ENCODE measurements at places on chromosomes 4 and X. TPM values are rescaled to one million over a fixed set of nuclear protein-coding genes. Genes with fewer than 3 reads are reported as not detected.

FAM149A gene
- 0.30 TPM for total RNA-seq

C4orf51 gene
- total RNA-seq = not detected

TRIM61 gene
- 2.7 TPM for total RNA-seq

SSX1 gene
- total RNA-seq = not detected

ENAM gene
- not detected for total RNA-seq

GPR119 gene
- total RNA-seq = not detected

UGT2B11 gene
- not detected for total RNA-seq

CXorf65 gene
- 26.3 TPM for total RNA-seq

- peaks cover 17% of the 10 kb centered on the region for H3K36me3 ChIP-seq
- DNase-seq = no peak
Observed at GRCh38 chrX:39248330-39248729, 447.1 kb downstream of the MID1IP1 start.

DNA sequence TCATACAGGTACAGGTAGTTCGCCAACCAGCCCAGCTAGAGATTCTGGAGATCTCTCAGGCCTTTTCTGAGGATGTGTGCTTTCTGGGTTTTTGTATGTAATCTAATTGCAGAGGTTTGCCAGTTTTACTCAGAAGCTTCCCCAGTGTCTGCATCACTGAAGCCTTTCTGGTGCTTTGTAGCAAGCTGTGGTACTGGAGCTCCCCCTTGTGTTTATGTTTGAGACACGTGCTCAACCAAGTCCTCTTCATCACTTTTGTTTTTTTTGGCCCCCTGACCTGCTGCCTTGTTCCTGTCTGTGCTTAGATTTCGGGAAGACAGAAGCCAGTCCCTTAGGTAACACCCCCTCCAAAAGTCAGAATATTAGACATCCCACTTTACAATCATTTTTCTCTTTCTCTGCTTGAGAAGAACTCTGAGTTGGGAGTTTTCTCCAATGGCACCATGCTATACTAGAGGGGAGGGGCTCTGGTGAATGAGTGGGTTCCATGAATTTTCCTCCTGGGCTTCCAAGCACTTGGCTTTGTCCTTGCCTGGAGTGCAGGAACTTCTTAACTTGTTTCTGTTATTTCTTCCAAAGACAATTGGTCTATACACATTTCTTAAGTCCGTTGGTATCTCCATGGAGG, 128.4 kb upstream of the TBC1D9 start:
- H3K27me3 ChIP-seq = peaks cover 1% of the 10 kb centered on the region
- H3K36me3 ChIP-seq = no peaks in the 10 kb centered on the region
- no peaks in the 10 kb centered on the region for H3K4me1 ChIP-seq
- H3K4me3 ChIP-seq = no peak overlapping the region

DNA sequence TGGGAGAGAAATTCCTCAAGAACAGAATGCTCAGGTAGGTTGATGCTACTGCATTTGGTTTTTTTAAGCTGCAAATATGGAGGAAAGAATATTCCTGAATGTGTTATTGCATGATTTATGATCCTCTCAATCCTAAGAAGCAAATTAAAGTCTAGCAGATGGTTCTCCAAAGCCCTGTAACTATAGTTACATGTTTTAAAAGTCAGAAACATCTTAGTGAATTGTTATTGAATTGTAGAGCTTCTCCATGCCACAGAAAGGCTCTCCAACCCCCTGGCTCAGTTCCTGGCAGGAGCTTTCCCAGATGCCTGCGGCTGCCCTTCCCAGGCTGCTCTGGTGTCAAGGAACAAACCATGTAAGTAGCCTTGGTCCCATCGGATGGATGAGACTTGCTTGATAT, 227.8 kb upstream of the GATB start:
- no peaks in the 10 kb centered on the region for H3K36me3 ChIP-seq
- DNase-seq = no peak
- no peak overlapping the region for H3K27ac ChIP-seq
- no peak overlapping the region for H3K4me3 ChIP-seq
- H3K27me3 ChIP-seq = peaks cover 4% of the 10 kb centered on the region
- H3K4me1 ChIP-seq = peaks cover 18% of the 10 kb centered on the region

GRCh38 chr4:74543231-74543781, 98.4 kb downstream of the AREG start:
- H3K27me3 ChIP-seq = peaks cover 9% of the 10 kb centered on the region
- no peak overlapping the region for H3K4me3 ChIP-seq
- DNase-seq = no peak
- H3K36me3 ChIP-seq = no peaks in the 10 kb centered on the region

DNA sequence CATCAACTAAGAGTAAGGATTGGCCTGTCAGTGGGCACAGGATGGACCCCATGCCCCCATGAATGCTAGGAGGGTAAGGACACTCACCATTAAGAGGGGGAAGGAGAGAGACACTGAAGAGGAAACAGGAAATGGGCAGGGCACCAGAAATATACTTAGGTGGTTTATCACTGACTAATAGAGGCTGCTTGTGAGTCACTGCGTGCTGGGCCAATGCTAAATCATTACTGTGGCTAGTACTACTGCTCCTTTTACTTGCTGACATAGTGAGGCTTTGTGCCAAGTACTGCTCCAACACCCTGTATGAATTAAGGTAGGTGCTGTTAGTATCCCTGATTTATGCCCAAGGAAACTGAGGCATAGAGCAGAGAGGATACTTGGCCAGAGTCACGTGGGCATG, 130.4 kb upstream of the FRMPD4 start:
- H3K27me3 ChIP-seq = no peaks in the 10 kb centered on the region
- no peaks in the 10 kb centered on the region for H3K4me1 ChIP-seq
- DNase-seq = no peak
- no peak overlapping the region for H3K4me3 ChIP-seq

DNA sequence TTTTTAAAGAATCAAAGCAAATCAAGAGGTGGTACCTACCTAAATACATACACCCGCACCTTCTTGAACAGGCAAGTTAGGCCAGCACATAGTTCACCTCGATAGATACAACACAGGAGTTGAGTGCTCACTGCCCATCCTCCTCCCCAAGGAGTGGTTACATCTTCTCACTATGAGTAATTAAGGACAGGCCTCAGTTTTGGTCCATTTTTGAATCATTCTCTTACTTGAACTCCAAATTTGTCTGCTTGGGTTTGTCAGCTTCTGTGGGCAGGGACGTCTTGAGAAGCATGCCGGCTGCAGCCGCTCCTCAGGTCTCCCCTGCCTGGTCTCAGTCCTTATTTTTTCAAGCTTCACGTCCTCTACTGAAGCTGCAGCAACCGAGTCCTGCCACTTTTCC, 190.6 kb upstream of the RBPJ start:
- peak overlapping the region; percentile 90 for H3K27ac ChIP-seq
- H3K36me3 ChIP-seq = peaks cover 62% of the 10 kb centered on the region
- no peaks in the 10 kb centered on the region for H3K27me3 ChIP-seq
- H3K4me3 ChIP-seq = peak overlapping the region; percentile 34
- H3K4me1 ChIP-seq = peaks cover 81% of the 10 kb centered on the region
- DNase-seq = peak; percentile 28

DNA sequence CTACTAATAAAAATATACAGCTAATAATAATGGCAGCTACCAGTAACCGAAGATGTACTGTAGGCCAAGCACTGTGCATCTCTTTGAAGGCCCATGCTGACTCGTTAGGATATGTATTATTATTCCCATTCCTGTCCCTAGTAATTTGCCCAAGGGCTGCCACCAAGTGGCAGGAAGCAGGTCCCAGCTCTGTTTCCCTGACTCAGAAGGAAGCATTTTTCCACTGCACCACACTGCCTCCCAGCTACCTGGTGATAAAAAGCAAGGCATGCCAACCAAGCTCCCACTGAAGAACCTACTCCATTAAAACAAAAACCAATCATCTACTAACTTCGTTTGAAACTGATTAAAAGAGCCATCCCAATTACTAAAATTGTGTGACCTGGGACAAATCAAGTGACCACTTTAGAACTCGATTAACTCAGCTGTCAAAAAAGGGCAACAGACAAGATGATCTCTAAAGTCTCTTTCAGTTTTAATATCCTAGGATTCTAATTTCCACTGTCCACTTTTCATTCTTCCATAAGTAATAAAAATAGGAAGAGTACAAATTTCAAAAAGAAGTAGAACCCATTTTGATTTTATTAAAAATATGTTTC, 24.3 kb upstream of the PGM2 start:
- no peaks in the 10 kb centered on the region for H3K4me1 ChIP-seq
- no peak overlapping the region for H3K27ac ChIP-seq
- no peak for DNase-seq
- no peak overlapping the region for H3K4me3 ChIP-seq
- H3K36me3 ChIP-seq = no peaks in the 10 kb centered on the region

GRCh38 chr4:147535124-147535523, 54.2 kb downstream of the EDNRA start:
- H3K27me3 ChIP-seq = peaks cover 11% of the 10 kb centered on the region
- no peak overlapping the region for H3K4me3 ChIP-seq
- no peaks in the 10 kb centered on the region for H3K36me3 ChIP-seq

GRCh38 chr4:101711590-101712260, 78.8 kb upstream of the BANK1 start:
- no peaks in the 10 kb centered on the region for H3K36me3 ChIP-seq
- DNase-seq = no peak
- no peak overlapping the region for H3K27ac ChIP-seq
- no peak overlapping the region for H3K4me3 ChIP-seq
- H3K4me1 ChIP-seq = peaks cover 2% of the 10 kb centered on the region

DNA sequence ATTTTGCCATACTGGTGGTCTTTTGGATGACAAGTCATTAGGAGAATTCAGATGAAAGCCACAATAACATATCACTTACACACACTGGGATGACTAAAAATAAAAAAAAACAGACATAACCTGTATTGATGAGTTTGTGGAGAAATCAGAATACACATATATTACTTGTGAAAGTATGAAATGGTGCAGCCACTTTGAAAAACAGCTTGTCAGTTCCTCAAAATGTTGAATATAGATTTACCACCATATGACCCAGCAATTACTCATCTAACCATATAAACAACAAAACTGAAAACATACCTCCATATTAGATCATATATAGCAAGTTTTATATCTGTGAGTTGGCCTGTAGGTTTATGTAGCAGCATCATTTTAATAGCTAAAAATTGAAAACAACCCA, 608.7 kb downstream of the TLL1 start:
- H3K27me3 ChIP-seq = no peaks in the 10 kb centered on the region
- no peak overlapping the region for H3K4me3 ChIP-seq
- DNase-seq = no peak
- no peak overlapping the region for H3K27ac ChIP-seq
- no peaks in the 10 kb centered on the region for H3K4me1 ChIP-seq

GRCh38 chrX:150983521-150984168, 510 bp downstream of the HMGB3 start:
- peaks cover 16% of the 10 kb centered on the region for H3K4me1 ChIP-seq
- DNase-seq = no peak
- H3K27ac ChIP-seq = no peak overlapping the region
- H3K36me3 ChIP-seq = peaks cover 26% of the 10 kb centered on the region

DNA sequence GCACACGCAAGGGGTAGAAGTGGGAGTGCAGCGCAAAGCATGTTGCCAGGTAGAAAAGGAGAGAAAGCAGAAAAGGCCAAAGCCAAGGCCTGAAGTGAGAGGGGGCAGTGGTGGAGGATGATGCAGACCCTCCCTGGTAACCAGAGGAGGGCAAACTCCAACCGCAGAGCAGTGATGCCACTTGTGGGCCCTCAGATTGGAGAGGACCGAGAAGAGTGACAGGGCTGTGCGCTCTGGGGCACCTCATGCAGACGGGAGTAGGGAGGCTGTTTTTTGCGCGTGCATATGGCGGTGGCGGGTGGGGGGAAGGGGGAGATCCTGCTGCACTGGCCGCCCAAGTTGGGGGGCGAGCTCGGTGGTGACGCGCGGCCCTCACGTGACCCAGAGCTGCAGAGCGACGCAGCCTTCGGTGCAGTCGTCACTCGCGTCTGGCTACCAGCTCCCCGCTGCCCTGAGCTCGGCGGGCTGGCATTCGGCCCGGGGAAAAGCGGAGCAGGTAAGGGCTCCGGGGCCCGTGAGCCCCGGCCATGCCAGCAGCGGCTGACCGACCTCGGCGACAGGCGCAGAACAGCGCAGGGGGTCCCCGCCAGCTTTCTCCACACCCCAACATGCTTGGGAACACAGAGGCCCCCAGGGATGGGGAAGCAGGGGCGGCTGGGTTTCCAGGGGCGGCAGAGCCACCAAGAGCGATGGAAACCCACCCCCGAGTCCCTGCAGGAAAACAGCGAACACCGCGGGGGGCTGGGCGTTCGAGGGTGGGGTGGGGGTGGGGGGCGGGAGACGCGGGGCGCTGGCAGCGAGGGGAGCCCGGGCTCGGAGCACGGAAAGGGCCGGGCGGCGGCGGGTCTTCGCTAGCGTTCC, at the start of gene BEX3:
TSS of gene BEX3 (plus strand) at position 421 of the 861 bp plus-strand sequence. CDS start 984 bp downstream, outside the sequence.
- no peaks in the 10 kb centered on the region for H3K36me3 ChIP-seq
- DNase-seq = no peak
- peak within 1 kb of the TSS; percentile 76 for H3K4me3 ChIP-seq
- H3K27me3 ChIP-seq = peaks cover 6% of the 10 kb centered on the region
- H3K27ac ChIP-seq = no peak within 1 kb of the TSS
- H3K4me1 ChIP-seq = peaks cover 6% of the 10 kb centered on the region

GRCh38 chr4:8427262-8427661, 13.3 kb downstream of the ACOX3 start:
- peak overlapping the region; percentile 93 for H3K4me3 ChIP-seq
- H3K36me3 ChIP-seq = no peaks in the 10 kb centered on the region
- peaks cover 15% of the 10 kb centered on the region for H3K4me1 ChIP-seq
- H3K27ac ChIP-seq = no peak overlapping the region
- H3K27me3 ChIP-seq = no peaks in the 10 kb centered on the region

GRCh38 chr4:128862608-128863311, 53.3 kb downstream of the JADE1 start:
- peak overlapping the region; percentile 67 for H3K27ac ChIP-seq
- H3K27me3 ChIP-seq = no peaks in the 10 kb centered on the region
- no peak for DNase-seq
- peaks cover 80% of the 10 kb centered on the region for H3K36me3 ChIP-seq
- peaks cover 42% of the 10 kb centered on the region for H3K4me1 ChIP-seq

DNA sequence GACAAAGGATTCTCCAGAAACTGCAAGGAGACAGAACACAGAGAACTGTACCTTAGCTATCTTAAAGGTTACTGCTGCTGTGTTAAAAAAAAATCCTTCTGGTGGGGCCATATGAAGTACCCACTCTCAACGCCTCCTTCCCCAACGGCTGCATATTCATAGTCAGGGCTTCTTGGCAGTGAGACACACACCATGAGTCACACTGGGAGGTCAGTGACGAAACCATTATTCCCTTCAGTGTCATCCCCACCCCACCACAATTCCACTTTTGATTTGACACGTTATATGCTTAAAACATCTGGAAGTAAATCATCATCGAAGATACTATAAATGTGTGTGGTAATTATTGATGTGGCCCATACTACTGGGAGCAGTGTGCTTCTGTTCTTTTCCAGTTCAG, 271.5 kb downstream of the LDB2 start:
- no peak overlapping the region for H3K27ac ChIP-seq
- no peaks in the 10 kb centered on the region for H3K4me1 ChIP-seq
- no peaks in the 10 kb centered on the region for H3K27me3 ChIP-seq
- DNase-seq = no peak
- H3K4me3 ChIP-seq = no peak overlapping the region

GRCh38 chr4:185702147-185702663, 109.8 kb downstream of the SORBS2 start:
- H3K27me3 ChIP-seq = no peaks in the 10 kb centered on the region
- H3K4me1 ChIP-seq = no peaks in the 10 kb centered on the region
- H3K4me3 ChIP-seq = no peak overlapping the region
- no peaks in the 10 kb centered on the region for H3K36me3 ChIP-seq
- H3K27ac ChIP-seq = no peak overlapping the region

- no peak overlapping the region for H3K27ac ChIP-seq
- H3K27me3 ChIP-seq = no peaks in the 10 kb centered on the region
- no peaks in the 10 kb centered on the region for H3K4me1 ChIP-seq
- H3K4me3 ChIP-seq = no peak overlapping the region
Observed at GRCh38 chr4:160514126-160514525, 1411.2 kb downstream of the RAPGEF2 start.

GRCh38 chrX:133215747-133216146, 2.4 kb downstream of the TFDP3 start:
- H3K36me3 ChIP-seq = no peaks in the 10 kb centered on the region
- H3K27me3 ChIP-seq = no peaks in the 10 kb centered on the region
- H3K27ac ChIP-seq = no peak overlapping the region
- H3K4me3 ChIP-seq = no peak overlapping the region
- no peaks in the 10 kb centered on the region for H3K4me1 ChIP-seq

Data from activated T-helper 2 cell treated with anti-CD3 and anti-CD28 coated beads, Interferon-gamma antibody, Interleukin-2, Interleukin-4, amounts not matched to agents 10 μg/mL and 5 μg/mL and 100 μg/mL, durations not matched to agents 14 hours and 24 hours and 36 hours (primary cell).